ENCODE measurements at places on chromosomes 5 and 9.

DNA sequence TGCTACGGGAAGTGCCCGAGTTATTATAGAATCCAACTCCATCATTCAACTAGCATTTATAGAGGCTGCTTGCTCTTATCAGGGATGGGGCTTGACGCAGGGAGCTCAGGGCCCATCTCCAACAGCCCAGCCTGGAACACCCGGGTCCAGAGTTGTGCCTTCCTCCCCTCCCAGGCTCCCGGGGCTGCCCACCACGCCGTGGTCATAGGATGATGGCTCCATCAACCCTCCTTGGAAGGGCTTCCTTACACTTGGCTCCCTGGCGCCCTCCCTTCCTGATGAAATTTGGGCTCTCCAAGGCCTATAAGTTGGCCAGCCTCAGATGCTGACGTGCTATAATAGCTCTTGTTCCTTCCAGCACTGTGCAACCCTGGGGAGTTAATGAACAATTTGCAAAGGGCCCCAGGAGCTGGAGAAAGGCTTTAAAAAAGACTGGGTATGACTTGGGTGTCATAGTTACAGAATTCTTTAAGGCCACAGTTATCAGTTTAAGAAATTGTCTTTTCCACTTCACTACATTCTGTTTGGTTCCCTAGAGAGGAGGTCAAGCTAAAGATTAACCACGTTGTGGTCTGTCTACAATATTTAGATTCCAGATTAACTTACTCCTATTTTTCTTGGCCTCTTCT lies 42.5 kb upstream of the GADD45G start:
- DNase-seq, result no peak

GRCh38 chr5:153537207-153537606 lies 46.7 kb downstream of the GRIA1 start:
- DNase-seq, result no peak

- DNase-seq, result no peak
These were observed 4.8 kb downstream of the GAS1 start for GRCh38 chr9:86942281-86943200.

GRCh38 chr5:100270023-100270771 lies 265.0 kb upstream of the FAM174A start:
- no peak for DNase-seq

GRCh38 chr5:72543811-72544210 lies 36.6 kb upstream of the ZNF366 start:
- DNase-seq, result no peak

DNA sequence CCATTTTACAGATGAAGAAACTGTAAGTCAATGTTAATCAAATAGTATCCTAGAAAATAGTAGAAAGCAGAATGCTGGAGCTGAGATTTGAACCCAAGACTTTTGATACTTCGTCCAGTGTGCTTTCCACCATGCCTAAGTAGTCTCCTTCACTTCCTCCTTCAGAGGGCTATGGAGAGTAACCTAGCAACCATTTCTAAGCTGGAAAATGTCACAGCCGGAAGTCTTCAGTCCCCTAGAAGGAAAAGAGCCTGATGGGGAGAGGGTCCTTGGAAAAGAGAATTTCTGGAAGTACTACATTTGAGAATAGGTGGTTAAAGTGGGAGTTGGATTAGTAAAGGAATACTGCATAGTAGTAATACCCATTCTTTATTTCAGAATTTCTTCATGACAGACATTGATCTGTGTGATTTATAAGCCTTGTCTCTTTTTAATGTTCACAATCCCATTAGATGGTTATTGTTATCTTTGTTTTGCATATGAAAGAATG lies 32.7 kb downstream of the PCDHAC2 start:
- DNase-seq, result no peak
